Stimulated activated CD8-positive, alpha-beta memory T cell treated with anti-CD3 and anti-CD28 coated beads, Interleukin-15, amount 100 ng/mL, for 24 hours (primary cell): ENCODE measurements at places on chromosomes 1 and 21.

DNA sequence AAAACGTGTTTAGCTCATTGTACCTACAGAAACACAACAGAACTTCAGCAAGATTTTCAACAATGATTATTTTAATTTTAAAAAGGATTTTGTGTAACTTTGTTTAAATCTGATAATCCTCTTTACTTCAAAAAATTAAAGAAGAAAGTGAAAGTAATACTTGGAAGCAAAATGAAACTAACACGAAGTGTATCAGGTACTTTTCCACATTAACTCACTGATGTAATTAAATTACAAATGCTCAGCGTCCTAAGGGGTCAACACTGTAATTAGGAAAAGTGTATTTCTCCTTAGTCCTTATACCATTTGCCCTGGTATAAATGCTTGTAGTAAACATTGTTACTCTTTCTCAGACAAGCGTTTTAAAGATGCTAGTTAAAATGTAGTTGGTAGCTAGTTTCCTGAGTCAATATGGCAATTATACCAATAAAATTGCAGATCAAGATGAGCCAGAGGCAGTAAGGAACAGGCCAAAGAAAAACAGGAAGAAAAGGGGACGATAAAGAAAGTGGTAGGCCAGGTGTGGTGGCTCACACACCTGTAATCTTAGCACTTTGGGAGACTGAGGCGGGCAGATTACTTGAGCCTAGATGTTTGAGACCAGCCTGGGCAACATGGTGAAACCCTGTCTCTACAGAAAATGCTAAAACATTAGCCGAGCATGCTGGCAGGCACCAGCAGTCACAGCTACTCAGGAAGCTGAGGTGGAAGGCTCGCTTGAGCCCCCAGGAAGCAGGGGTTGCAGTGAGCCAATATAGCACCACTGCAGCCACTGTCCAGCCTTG is 553.0 kb downstream of the SMYD3 start:
- no peak for DNase-seq

GRCh38 chr1:46246548-46247435 is 771 bp upstream of the RAD54L start:
- peak; percentile 33 for DNase-seq

GRCh38 chr1:220430059-220430458 is 97.9 kb upstream of the MARK1 start:
- DNase-seq, result no peak

GRCh38 chr1:41776891-41777441 is 141.8 kb downstream of the HIVEP3 start:
- DNase-seq, result no peak

GRCh38 chr1:115679141-115679611 is 37.4 kb downstream of the VANGL1 start:
- no peak for DNase-seq

GRCh38 chr1:171716616-171717015 is 25.2 kb downstream of the VAMP4 start:
- no peak for DNase-seq
